Putamen (tissue), 1 donor: ENCODE measurements at places on chromosomes 4 and X.

DNA sequence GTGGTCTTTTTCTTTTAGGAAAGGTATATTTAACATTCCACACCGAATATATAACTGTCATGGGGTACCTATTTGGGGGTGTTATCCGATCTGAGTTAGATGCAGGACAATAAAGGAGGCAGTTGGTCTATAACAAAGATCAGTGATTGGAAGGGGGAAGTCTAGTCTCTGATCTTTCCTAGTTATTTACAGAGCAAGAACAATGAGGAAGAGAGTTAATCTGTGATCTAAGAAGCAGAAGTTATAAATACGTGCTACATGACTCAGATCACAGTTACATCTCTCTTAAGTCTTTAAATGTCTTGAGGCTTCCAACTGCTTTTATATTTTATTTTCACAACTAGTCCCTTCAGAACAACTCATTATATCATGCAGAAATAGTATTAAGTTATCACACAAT lies 33.2 kb upstream of the ARMCX4 start:
- DNase-seq: no peak

GRCh38 chr4:127737295-127737694 lies 7.1 kb downstream of the SLC25A31 start:
- DNase-seq: no peak

- DNase-seq: no peak
These were observed 32.6 kb downstream of the DOCK11 start for GRCh38 chrX:118528071-118528737.

- no peak for DNase-seq
These were observed 714.1 kb downstream of the FAT4 start for GRCh38 chr4:126028876-126029275.
